ENCODE measurements at places on chromosomes 5 and 9.

- no peak for DNase-seq
Observed at GRCh38 chr9:128250839-128251731, 24.7 kb downstream of the GOLGA2 start.

- no peak for DNase-seq
Observed at GRCh38 chr9:76904661-76905457, 1.1 kb downstream of the PRUNE2 start.

- no peak for DNase-seq
Observed at GRCh38 chr9:127878001-127878651, 651 bp upstream of the AK1 start.

GRCh38 chr9:109512170-109512756 lies 14.2 kb upstream of the PTPN3 start:
- DNase-seq = no peak

DNA sequence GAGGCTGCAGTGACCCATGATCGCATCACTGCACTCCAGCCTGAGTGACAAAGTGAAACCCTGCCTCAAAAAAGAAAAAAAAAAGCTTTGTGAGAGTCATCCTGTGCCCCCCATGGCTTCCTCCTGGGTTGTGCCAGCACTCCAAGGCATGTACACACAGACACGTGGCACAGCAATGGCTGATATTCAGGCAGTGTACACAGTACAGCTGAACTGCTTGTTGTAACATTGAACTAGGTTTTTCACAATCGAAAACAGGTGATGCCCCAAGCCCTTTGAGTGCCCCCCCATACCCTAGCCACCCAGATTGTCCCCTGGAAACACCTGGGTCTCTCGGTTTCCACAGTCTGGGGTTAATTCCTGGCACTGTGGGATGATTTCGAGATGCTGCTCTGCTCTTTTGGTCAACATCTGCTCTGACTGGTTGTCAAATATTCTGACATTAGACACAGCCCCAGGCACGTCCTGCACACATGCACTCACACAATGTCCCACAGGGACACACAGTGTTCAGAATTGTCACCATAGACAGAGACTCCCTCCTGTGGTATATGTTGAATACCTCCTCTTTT lies 9.2 kb downstream of the SPINK4 start:
- no peak for DNase-seq

- no peak for DNase-seq
Observed at GRCh38 chr9:18863791-18864190, 169.2 kb downstream of the SAXO1 start.

- DNase-seq = no peak
Observed at GRCh38 chr5:15320871-15321270, 179.1 kb upstream of the FBXL7 start.

DNA sequence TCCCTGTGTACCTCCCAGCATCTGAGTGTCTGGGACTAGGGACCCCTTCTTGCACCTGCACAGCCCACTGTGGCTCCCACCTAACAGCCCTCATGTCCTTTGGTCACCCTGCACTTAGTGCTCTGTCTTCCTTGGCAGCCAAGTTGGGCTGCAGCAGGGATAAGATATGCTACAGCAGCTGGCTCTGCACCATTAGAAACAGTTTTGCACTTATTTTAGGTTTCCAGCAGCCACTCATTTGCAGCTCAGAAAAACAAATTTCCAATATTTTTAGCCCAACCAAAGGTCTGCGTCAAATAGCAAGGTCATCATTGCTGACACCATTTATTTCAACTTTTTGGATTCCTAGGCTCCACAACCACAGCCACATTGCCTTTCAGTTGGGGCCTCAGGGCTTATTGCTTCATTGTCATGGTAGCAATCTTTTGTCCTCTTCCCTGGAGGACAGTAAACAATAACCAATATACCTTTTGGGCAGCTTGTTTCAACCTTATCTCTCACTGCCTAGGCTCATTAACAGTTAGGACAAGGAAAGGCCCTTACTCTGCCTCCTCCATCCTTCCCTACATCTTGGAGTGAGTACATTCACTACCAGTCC lies 263.9 kb downstream of the COX7C start:
- DNase-seq = no peak

DNA sequence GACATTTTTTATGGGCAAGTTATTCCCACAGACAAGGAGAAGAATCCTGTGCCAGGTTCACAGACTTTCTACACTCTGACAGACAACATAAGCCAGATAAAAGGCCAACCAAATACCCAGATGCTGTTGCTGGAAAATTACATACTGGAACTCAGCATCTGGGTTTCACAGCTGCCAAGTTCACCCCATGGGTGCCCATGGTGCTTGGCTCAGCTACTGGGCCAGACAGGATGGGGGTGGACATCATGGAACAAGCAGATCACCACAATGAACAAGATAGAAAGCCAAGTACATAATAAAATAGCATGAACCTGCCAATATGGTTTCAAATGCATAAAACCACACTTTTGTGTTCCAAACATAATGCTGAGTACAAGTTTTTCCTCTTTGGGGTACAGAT lies 999.8 kb downstream of the NR2F1-AS1 start:
- no peak for DNase-seq

Measured in endothelial cell (in vitro differentiated cells).